Activated T-helper 1 cell treated with anti-CD3 and anti-CD28 coated beads, Interleukin-12 subunit alpha, Interleukin-12 subunit beta, Interleukin-2, Interleukin-4 antibody, amounts not matched to agents 30 ng/mL and 10 ng/mL and 1 ng/mL, durations not matched to agents 14 hours and 24 hours and 36 hours (primary cell): ENCODE measurements at places on chromosomes 5 and 9.
A peak's percentile ranks its signal among the peaks of the same experiment; 100 is the strongest.

DNA sequence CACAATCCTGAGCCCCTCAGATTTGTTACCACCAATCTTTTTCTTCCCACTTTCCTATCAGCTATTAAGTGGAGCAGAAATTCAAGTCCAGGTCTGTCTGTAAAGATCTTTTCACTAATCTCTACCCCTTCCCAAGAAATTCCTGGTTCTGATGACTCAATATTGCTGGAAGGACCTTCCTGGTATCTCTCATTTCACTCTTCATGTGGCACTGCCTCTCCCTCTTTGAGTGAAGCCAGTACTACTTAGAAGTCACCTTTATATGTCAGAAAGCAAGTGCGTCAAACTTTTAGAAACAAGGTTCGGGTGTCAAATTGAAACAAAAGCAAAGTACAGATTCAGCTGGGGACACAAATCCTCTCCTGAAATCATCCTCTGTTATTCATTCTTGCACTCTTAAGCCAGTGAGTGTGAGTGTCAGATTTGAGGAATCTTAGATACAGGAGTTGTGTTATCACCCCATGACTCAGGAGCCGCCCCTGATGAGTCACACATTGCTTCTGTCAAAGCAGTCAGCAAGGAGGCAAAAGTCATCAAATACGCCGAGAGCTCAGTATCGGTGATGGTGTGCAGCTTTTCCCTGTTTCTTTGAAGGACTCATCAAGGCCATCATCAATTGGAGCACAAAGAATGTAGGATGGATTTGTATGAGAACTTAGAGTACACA lies 313.0 kb downstream of the CETN3 start:
- no peak for DNase-seq
- no peak overlapping the region for H3K4me3 ChIP-seq
- no peaks in the 10 kb centered on the region for H3K36me3 ChIP-seq
- peaks cover 2% of the 10 kb centered on the region for H3K27me3 ChIP-seq

DNA sequence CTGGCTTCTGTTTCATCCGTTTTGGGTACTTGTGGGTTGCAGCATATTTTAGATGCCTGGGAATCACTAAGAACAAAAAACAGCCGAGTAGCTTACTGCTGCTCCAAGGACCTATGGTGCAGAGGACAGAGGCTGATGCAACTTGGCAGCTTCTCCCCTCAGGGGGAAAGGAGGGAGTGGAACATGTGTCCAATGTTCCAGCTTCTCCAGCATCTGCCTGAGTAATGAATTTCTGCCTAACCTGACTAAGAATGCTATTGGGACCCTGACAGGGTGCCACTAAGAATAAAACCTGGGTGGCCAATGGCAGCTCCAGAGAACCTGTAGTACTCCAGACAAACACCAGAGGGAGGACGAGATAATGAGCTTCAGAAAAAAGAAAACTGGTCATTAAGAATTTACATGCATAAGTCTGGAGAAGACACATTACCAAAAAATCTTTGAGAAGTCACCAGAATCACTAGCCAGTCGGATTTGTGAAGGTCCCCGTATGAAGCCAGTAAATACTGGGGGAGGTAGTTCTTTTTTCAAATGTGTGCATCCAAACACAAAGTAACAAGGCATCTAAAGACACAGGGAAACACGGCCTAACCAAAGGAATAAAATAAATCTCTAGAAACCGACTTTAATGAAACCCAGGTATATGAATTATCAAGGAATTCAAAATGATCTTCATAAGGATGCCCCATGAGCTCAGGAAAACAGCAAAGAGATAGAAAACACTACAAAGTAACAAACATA lies 293.5 kb downstream of the HINT1 start:
- no peak overlapping the region for H3K27ac ChIP-seq
- no peaks in the 10 kb centered on the region for H3K36me3 ChIP-seq
- H3K4me1 ChIP-seq = no peaks in the 10 kb centered on the region
- H3K4me3 ChIP-seq = no peak overlapping the region

- no peaks in the 10 kb centered on the region for H3K4me1 ChIP-seq
- H3K27ac ChIP-seq = no peak overlapping the region
- H3K36me3 ChIP-seq = no peaks in the 10 kb centered on the region
- no peak for DNase-seq
Measured at GRCh38 chr5:8253376-8253775, 384.4 kb downstream of the MTRR start.

GRCh38 chr5:40678460-40679147 lies 1.1 kb upstream of the PTGER4 start:
- DNase-seq = no peak
- peaks cover 65% of the 10 kb centered on the region for H3K4me1 ChIP-seq
- H3K36me3 ChIP-seq = peaks cover 34% of the 10 kb centered on the region
- peak overlapping the region; percentile 99 for H3K27ac ChIP-seq

DNA sequence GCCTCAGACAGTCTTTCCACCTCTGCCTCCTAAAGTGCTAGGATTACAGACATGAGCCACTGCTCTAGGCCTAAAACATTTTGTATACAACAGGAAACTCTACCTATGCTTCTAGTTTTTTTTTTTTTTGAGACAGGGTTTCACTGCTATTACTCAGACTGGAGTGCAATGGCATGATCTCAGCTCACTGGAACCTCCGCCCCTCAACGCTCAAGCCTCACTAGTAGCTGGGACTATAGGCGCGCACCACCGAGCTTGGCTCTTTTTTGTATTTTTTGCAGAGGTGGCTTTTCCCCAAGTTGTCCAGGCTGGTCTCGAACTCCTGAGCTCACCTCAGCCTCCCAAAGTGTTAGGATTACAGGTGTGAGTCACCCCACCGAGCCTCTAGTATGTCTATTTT lies 5.4 kb downstream of the HSPA9 start:
- no peak overlapping the region for H3K27ac ChIP-seq
- peaks cover 45% of the 10 kb centered on the region for H3K4me1 ChIP-seq
- H3K27me3 ChIP-seq = no peaks in the 10 kb centered on the region
- no peak for DNase-seq

DNA sequence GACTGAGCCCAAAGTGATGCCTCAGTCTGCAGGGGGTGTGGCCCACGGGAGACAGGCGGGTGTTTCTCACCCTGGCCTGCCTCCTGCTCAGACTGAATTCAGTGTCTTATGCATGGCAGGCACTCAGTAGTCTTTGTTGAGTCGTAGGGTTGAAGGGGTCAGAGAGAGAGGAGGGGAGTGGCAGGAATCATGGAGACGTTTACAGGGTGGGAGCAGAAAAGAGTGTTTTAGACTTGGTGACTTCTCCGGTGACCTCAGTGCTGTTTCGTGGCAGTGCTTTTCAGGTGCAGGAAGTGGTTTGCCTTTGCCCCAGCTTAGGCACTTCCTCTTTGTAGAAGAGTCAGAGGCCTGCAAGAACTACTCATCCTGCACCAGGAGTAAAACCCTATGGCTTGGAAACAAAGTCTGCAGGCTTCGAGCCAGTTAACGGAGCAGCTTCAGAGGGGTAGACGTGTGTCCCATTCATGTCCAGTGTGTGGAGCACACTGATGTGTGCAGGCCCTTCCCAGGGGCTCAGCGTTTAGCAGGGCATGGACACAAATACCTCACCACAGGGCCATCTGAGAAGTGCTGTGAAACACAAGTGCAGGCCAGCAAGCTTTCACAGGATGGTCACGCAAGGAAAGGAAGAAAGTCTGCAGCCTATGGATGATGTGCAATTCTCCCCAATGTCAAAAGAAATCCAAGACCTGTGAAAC lies 24.5 kb upstream of the SEMA4D start:
- H3K27me3 ChIP-seq = no peaks in the 10 kb centered on the region
- peak overlapping the region; percentile 81 for H3K4me3 ChIP-seq
- H3K27ac ChIP-seq = peak overlapping the region; percentile 99
- peaks cover 91% of the 10 kb centered on the region for H3K4me1 ChIP-seq
- peaks cover 2% of the 10 kb centered on the region for H3K36me3 ChIP-seq

GRCh38 chr5:141476132-141476911 lies 556 bp downstream of the PCDHGC3 start:
- no peak for DNase-seq
- peak overlapping the region; percentile 90 for H3K4me3 ChIP-seq
- no peak overlapping the region for H3K27ac ChIP-seq

- H3K27me3 ChIP-seq = peaks cover 4% of the 10 kb centered on the region
- no peak overlapping the region for H3K27ac ChIP-seq
- no peak overlapping the region for H3K4me3 ChIP-seq
- no peaks in the 10 kb centered on the region for H3K4me1 ChIP-seq
- no peaks in the 10 kb centered on the region for H3K36me3 ChIP-seq
Measured at GRCh38 chr5:178286226-178287090, 53.9 kb upstream of the PHYKPL start.

- DNase-seq = no peak
- peak overlapping the region; percentile 100 for H3K4me3 ChIP-seq
- peak overlapping the region; percentile 86 for H3K27ac ChIP-seq
- peaks cover 75% of the 10 kb centered on the region for H3K4me1 ChIP-seq
- no peaks in the 10 kb centered on the region for H3K27me3 ChIP-seq
Measured at GRCh38 chr9:131270171-131271015, 5.9 kb downstream of the FAM78A start.

GRCh38 chr9:114559830-114560513 lies 27.6 kb upstream of the ATP6V1G1 start:
- H3K27me3 ChIP-seq = peaks cover 9% of the 10 kb centered on the region
- no peak for DNase-seq
- no peak overlapping the region for H3K4me3 ChIP-seq
- no peak overlapping the region for H3K27ac ChIP-seq
- no peaks in the 10 kb centered on the region for H3K4me1 ChIP-seq

- no peaks in the 10 kb centered on the region for H3K4me1 ChIP-seq
- no peak for DNase-seq
- H3K27me3 ChIP-seq = peaks cover 4% of the 10 kb centered on the region
- no peaks in the 10 kb centered on the region for H3K36me3 ChIP-seq
Measured at GRCh38 chr5:15506146-15506545, 6.2 kb downstream of the FBXL7 start.

DNA sequence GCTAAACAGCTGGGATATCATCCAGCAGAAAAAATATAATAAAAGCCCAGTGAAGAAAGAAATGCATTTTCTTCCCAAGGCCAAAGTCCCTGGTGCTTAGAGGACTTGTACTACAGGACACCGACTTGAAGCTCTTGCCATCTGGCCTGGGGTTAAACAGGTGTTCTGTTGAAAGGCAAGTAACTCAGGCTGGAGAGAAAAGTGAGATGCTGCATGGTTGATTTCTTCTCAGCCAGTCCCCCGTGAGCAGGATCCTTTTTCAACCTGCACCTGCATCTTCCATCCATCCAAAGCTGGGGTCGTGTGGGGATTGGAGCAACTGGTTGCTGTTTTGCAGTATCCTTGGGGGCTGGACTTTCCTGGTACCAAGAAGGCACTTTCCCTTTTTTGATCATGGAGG lies 146.1 kb upstream of the RPS23 start:
- H3K27ac ChIP-seq = no peak overlapping the region
- H3K36me3 ChIP-seq = peaks cover 3% of the 10 kb centered on the region
- H3K4me3 ChIP-seq = no peak overlapping the region
- no peak for DNase-seq
- peaks cover 12% of the 10 kb centered on the region for H3K4me1 ChIP-seq
